ENCODE measurements at places on chromosomes 6 and 20.

DNA sequence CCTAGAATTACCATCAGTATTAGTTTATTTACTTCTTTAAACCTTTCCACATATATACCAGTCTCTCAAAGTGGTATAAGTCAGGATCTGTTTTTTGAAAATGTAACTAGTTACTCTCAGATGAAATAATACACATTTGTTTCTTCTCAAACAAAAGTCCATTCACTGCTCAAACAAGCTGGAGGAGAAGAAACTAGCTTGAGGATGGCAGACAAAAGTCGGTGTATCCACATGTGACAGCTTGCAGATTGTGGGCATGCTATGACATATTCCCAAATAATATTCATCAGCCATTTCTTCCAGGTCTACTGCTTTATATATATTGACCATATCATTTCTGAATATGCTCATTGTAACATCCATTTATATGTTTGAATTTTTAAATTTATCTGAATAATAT is 197.4 kb upstream of the KCNQ5 start:
- no peak for DNase-seq

DNA sequence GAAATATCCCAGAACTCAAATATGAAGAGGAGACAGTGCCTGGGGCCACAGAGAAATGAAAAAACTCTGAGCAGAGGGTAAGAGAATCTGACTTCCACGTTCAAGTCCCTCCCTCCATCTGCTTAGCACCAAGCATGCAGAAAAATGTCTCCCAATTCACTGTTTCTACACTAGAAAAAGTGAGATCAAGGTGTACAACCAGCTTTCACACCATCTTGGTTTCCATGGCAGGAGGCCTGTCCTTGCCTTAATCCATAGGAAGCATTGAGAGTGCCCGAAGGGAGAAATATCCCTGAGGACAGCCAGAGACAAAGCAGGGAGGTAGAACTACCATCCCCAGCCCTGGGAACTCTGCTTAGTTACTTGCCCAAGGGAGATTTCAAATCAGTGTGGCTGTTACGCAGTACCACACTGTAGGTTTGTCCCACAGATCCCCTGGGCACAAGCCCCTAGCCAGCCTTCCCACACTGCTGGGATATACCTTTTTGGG is 82.9 kb downstream of the SCML4 start:
- DNase-seq, result no peak

GRCh38 chr20:37344506-37345338 is 1.2 kb upstream of the SRC start:
- no peak for DNase-seq

DNA sequence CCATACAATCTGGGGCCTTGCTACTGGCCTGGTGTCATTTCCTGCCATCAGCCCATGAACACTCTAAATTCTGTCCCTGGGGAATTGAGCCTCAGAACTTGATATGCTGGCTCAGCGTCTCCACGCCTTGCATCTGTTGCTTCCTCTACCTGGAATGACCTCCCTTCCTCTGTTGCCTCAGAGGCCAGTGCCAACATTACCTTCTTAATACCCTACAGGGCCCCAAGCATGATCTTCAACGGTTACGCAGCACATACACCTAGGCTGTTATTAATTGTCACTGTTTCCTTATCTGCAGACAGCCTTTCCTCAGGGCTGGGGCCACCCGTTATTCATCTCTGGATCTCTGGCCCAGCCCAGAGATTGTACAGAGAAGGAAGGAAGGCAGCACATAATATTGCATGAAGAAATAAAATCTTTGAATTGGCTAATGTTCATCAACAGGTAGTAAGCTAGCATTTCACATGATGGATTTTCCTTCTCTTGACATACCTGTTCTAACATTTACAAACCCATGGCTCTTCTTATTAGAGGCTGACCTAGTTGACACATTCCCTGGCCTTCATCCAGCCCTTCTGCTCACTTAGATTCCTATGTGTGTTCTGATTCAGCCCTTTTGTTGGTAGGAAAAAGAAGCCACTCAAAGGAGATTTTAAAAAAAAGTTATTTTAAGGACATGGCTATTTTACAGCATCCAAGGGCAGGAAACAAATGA is 8.4 kb upstream of the RNF182 start:
- DNase-seq, result no peak

GRCh38 chr6:108432792-108433191 is 127.9 kb upstream of the FOXO3 start:
- no peak for DNase-seq

DNA sequence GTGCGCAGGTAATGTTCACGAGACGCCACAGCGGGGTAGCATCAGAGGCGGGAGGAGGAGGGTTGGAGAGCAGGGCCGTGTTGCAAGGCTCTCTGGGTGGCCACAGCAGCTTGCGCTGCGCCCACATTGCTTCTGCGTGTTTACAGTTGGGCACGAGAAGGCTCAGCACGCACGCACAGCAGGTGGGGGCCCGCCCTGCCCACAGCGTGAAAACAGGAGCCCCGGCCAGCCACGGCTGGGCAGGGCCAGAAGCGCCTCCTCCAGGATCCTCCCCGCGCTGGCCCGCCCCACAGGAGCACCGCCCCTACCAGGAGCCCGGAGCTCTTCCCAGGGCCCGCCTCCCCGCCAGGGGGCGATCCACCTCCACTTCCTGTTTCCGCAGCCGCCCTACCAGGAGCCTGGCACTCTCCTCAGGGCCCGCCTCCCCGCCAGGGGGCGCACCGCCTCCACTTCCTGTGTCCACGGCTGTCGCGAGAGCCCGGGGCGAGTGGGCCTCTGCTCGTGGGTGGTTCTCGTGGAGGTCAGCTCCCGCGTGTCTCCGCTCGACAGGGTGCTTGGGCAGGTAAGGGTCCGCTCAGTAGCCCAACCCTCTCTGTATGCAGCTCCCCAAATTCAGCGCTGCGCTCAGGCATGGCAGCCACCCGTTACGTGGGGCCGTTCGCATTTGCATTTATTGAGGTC is at the start of gene FAM50B:
FAM50B (plus strand) TSS at position 449 of the 681 bp plus-strand sequence. CDS start 439 bp downstream, outside the sequence.
- peak; percentile 40 for DNase-seq

- DNase-seq, result no peak
These were observed 9.9 kb downstream of the PCIF1 start for GRCh38 chr20:45944151-45944964.

Data from NCI-H524 treated with DMSO at 0.1 percent for 48 hours (cell line).